Effector memory CD8-positive, alpha-beta T cell (primary cell): ENCODE measurements at places on chromosomes 5 and 9.

- DNase-seq = no peak
These were observed 306.8 kb upstream of the NMUR2 start for GRCh38 chr5:152711801-152712388.

DNA sequence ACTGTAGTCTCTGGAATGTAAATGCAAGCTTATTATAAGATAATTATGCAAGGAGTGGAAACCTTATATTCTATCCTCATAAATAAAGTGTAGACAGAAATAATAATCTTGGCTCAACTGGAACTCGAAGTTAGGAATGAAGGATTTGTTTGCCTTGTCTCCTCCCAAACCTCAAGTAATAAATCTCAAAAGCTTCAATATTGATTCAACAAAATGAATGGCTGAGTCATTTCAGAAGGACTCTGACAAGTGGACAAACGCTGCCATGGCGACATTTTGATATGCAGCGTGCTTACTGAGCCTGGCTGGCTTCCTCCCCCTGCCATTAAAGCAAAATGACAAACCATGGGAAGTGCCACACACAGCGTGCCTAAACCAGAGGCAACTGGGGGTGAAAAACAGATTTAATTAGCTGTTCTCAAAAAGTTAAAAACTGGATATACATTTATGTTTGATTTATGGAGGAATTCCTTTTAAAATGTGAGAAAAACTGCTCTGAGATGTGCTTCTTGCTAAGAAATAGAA is 10.5 kb upstream of the ADGRV1 start:
- no peak for DNase-seq

- no peak for DNase-seq
These were observed 59.6 kb downstream of the RICTOR start for GRCh38 chr5:39014561-39014960.

- no peak for DNase-seq
These were observed 429.3 kb downstream of the GADD45G start for GRCh38 chr9:90034071-90034470.

DNA sequence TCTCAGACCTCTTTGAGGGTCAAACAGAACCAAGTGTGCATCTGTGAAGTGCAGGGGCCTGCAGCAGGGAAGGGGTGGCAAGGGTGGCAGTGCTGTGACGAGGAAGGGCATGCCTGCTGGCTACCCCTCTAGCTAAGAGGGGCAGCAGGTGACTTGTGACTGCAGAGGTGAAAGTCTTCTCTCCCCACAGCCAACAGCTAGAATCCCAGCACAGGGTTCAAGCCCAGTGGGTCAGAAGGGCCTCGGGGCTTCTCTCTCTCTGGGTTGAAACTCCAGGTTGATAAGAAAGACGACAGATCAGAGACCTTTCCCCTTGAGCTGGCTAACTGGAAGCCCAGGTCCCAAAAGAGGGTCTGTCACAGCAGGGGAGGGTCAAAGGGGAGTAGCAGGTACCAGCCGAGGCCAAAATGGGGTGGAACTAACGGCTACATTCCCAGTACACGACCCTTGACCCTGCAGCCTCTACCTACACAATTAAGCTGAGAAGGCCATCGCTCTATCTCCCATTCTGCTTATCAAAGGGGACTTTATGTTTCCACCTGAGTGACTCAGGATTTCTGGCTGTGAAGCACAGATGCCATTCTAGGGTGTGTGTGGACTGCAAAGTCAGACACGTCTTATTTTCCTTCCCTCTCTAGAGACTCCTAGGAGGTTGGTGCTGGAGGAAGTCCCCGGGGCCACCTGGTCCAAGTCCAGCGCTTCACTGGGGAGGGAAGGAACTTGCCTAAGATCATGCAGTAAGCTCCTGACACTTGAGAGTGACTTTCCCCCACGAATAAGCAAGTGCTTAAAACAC is 14.6 kb downstream of the ANKS6 start:
- DNase-seq = no peak

DNA sequence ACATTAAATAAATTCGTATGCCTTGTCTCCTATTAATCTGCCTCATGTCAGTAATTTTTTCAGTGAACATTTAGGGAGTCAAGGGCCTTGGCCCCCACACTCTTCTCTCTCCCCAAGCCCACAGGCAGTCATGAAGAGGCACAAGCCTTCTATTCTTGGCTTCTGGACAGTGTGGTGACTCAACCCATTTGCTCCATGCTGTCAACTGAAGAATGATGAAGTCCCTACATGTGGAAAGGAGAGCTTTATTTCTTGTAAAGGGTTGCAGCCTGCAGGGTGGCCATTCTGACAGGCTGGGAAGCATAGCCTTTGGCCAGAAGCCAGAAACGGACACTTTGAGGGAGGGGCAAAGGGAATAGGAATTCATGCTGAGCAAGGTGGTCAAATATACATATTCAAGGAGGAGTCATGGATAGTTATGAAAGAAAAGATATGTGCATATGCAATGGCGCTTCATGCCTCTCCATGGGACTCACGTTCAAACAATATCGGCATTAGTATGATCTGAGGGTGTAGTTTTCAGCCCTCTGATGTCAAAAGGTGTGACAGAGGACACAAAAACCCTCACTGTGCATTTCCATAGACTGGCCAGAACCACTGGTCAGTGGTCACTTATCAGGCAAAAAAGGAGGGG is 31.3 kb downstream of the ANKRA2 start:
- DNase-seq = no peak

DNA sequence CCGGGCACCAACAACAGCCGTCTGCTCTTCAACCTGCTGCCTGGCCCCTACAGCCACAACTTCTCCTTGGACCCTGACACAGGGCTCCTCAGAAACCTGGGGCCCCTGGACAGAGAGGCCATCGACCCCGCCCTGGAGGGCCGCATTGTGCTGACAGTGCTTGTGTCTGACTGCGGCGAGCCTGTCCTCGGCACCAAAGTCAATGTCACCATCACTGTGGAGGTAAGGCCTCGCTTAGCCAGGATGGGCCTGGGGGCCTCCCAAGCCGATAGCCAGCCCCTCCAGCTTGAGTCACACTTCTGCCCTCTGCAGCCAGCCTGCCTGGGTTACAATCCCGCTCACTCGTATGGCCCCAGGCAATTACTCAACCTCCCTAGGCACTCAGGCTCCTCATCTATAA is 28.6 kb downstream of the GPRIN1 start:
- no peak for DNase-seq

GRCh38 chr9:87682085-87682484 is 43.8 kb upstream of the CTSL start:
- no peak for DNase-seq

- no peak for DNase-seq
These were observed 50.2 kb upstream of the FSTL4 start for GRCh38 chr5:133662578-133662977.

DNA sequence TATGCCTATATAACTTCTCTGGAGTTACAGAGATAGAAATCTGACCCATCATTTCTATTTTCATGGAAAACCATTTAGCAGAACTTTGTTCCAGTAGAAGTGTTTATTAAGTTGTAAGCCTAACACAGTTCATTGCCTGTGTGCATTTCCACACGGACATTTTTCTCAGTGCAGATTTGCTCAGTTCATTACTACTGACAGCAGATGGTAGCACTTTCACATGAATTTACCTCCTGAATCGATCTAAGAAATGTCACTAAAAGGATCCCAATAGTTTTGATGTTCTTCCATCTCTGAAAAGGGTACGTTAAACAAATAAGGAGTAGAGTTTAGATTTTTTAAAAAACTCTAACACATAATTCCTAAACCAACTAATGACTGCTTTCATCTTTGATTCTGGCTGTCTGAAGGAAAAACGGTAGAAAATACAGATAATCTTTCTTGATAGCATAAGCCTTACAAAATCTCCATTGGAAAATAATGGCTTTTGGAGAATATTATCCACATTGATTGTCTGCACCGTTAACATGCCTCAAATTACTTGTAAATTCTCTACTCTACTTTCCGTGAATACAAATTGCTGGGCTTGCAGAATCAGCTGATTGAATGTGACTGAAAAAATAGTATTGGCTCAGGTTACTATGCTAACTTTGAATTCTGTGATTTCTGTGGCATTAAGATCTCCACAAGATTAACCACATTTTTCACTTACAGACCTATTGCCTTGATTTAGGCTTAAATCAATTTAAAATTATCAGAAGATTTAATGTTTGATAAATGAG is 33.1 kb downstream of the RPS23 start:
- no peak for DNase-seq

GRCh38 chr9:108885643-108886348 is 23.7 kb downstream of the ACTL7A start:
- DNase-seq = no peak

DNA sequence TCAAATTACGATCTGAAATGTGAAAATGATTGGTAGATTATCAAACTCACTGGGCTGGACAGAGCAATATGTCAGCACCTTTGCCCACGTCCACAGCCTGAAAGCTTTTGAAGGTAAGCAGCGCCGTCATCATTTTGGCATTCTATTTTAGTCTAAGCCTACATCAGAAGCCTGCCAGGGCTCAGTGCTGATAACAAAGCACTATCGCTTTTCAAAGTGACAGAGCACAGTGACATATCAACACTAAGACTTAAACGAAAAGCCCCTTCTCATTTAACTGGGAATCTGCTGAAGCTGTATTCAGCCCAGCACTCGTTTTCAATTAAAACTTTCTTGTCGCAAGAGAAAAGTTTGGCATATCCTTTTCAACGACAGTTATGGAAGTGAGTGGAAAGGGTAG is 1076.3 kb downstream of the PTPRD start:
- DNase-seq = no peak

DNA sequence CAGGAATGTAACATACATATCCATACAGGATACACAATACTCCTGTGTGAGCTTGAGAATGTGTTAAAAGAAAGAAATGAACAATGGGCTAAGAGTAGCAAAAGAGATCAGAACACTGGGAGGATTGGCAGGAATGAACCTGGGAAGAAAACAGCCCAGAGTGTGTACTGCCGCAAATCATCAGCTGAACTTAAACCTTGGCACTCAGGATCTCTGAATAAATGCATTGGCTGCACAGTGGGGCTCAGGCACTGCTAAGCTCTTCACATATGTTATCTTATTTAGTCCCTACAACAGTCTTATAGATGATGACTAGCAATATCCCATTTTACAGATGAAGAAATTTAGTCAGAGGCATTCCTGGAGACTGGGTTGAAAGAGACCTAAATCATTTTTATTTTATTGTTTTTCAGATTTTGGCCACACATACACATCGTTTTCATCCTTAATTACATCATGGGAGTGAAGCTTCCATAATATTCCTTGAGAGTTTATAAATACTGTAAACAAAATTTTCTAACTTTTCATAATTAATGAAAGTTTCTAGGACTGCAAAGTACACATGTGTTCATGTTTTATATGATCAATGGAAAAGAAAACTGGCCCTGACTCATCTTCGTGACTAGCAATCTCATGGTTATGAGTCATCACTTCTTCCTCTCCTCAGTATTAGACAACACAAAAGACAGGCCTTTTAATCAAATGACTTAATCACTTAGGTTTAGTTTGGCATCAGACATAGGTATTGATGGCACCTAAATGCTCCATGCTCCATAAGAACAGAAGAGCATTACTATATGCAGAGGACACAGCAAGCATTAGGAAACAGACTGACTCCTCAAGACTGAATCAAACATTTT is 59.2 kb downstream of the CDH18 start:
- DNase-seq = no peak

DNA sequence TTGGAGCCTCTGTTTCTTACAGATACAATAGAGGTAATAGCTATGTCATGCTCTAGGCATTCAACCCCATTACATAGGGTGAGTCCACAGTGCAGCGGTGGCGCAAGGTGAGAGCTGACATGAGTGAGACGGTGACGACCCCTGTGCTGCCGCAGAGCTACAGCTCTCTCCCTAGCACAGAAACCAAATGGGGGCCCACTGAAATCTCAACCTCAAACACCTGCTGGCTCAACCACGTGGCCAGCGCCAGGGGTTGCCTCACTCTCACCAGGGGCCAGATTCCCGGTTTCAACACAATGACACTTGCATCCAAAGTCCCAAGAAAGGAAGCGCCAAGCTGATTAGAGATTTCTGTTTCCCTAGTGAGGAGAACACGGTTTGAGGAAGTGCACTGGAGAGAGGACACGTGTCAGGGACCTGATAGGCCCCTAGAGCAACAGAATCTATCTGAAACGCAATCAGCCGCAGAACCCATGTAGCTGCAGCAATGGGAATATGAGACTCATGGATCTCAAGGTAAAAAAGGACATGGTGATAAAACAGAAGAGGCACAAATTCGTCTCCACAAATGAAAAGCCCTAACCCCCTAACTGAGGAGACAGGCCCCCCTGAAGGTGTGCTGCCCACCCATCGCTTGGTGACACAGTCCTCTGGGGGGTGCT is 114.3 kb downstream of the CRB2 start:
- no peak for DNase-seq

GRCh38 chr9:34097865-34098264 is 28.6 kb downstream of the DCAF12 start:
- no peak for DNase-seq

- DNase-seq = no peak
These were observed 111.7 kb downstream of the JAKMIP2 start for GRCh38 chr5:147670815-147671214.

- DNase-seq = peak; percentile 60
These were observed 146.8 kb upstream of the IQGAP2 start for GRCh38 chr5:76256116-76256889.

GRCh38 chr9:136196404-136197083 is 8.4 kb downstream of the LHX3 start:
- DNase-seq = no peak

GRCh38 chr9:126984969-126985368 is 70.4 kb downstream of the RALGPS1 start:
- DNase-seq = no peak

DNA sequence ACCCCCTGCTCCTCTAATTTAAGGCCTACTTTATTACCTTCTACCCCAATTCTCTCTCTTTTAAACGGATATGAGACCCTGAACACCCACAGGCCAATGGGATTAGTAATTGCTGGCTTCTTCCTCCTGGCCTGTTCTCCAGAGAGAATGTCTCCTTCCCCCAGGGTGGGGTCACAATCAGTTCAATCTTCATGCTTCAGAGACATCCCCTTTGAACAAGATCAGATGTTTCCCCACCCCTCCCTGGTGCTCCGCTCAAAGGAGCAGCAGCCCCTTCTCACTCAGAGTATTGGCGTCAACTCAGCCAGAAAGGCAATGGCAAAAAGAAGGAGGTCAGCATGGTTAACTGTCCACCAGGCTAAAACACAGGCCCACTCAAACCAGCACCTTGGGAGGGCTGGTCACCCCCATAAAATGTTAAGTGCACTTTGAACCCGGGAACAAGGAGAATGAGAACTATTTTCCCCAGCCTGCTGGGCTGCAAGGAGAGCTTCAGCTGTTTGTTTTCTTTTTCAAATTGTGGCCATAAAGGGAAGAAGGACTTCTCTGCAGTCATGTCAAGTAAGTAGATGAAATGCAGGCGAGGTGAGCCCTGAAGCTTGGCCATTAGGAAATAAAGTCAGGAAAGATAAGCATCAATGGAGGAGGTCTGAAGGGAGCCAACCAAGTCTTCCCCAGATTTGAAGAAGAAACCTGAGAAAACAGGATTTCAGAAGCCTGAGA is 20.1 kb downstream of the LHFPL2 start:
- no peak for DNase-seq

- no peak for DNase-seq
These were observed 128.0 kb downstream of the RASEF start for GRCh38 chr9:82934949-82935348.

- no peak for DNase-seq
These were observed 32.1 kb downstream of the FST start for GRCh38 chr5:53512539-53512938.
